RPMI8226 (cell line): ENCODE measurements at places on chromosomes 6 and 20.

DNA sequence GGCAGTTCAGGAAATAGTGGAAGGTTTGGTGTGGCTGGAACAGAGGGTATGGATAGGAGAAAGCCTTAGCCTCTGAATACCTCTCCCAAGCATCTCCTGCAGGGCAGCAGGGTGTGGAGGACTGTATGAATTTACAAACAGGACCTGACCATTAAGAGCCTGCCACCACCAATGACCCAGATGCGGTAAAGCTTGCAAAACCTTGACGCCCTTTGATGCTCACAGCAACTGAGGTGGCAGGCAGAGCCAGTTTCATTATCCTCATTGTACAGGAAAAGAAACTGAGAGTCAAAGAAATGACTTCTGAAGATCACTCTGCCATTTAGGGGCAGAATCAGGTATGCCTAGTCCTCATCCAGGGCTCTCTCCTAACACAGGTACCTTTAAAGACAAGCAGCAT is 2.4 kb downstream of the HM13 start:
- no peak for DNase-seq

- no peak for DNase-seq
Measured at GRCh38 chr6:130969791-130970491, 93.1 kb downstream of the EPB41L2 start.

- DNase-seq, result no peak
Measured at GRCh38 chr6:115717472-115717871, 343.2 kb downstream of the FRK start.

DNA sequence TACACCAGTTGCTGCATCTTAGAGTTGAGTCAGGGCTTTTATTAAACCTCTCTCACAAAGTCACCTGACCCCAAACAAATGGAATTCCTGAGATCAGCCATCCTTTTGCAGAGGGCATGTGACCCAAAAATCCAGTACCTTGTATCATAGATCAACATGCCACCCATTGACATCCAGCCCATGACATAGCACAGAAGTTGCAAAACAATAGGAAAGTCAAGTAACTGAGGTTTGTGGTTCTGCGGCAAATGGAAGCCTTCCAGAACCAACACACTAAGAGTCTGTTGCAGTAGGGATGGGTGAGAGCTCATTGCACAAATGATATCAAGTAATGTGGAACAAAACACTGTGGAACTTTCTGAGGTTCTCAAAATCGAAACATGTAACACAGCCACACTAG is 111.2 kb downstream of the PDE7B start:
- no peak for DNase-seq

DNA sequence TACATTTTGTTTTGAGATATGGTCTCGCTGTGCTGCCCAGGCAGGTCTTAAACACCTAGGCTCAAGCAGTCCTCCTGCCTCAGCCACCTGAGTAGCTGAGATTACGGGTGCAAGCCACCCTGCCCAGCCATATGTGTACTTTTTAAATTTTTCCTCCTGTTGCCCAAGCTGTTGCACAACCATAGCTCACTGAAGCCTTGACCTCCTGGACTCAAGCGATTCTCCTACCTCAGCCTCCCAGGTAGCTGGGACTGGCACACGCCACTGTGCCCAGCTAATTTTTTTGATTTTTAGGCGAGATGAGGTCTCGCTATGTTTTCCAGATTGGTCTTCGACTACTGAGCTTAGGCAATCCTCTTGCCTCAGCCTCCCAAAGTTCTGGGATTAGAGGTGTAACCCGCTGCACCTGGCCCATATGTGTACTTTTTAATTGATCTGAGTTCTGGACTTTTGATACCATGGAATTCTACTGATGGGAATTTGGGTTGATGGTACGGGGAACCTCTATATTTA is 44.9 kb downstream of the ITCH start:
- no peak for DNase-seq

DNA sequence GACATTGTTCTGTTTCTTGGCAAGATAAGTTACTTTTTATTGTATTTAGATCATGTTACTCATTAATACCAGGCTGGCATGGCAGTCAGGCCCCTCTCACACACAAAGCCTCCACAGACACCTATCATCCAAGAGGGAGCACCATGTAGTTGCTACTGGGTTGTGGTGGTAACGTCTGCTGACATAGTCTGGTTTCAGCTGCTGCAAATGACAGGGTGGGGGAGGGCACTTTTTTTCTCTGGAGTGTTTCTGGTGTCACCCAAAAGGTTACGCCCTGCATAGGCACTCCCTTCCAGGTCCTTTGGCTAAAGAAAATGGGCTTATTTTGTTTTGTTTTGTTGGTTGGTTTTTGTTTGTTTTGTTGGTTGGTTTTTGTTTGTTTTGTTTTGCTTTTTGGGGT is 236.4 kb upstream of the RIMS1 start:
- no peak for DNase-seq

GRCh38 chr6:46949632-46950280 is 28.0 kb upstream of the ADGRF5 start:
- no peak for DNase-seq

GRCh38 chr20:11035211-11035610 is 361.4 kb upstream of the JAG1 start:
- no peak for DNase-seq

DNA sequence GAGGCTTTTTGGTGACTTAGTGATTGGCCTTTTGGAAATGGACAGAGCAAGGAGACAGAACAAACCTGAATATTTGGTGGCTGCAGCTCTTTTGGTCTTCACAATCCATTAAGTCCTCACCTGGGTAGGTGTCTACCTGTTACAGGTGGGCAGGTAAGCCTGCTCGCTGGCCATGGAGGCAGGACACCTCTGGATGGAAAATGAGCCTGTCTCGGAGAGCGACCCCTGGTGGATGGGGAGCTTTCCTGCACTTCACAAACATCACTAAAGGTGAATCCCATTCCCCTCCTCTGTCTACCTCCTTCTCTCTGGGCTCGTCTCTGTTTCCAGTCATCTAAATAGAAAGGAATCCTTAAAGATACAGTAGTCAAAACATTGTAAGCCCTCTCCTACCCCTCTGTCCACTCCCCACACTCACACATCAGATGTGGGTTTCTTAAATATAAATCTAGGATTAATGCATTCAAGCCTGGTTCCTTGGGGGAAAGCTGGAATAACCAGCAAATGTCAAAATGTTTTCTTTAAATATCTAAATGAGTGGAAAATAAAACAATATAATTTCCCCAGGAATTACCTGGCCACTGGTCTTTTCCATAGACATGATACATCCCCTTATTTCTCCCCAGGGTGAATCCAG is 304.9 kb downstream of the CDH26 start:
- DNase-seq, result peak; percentile 55

DNA sequence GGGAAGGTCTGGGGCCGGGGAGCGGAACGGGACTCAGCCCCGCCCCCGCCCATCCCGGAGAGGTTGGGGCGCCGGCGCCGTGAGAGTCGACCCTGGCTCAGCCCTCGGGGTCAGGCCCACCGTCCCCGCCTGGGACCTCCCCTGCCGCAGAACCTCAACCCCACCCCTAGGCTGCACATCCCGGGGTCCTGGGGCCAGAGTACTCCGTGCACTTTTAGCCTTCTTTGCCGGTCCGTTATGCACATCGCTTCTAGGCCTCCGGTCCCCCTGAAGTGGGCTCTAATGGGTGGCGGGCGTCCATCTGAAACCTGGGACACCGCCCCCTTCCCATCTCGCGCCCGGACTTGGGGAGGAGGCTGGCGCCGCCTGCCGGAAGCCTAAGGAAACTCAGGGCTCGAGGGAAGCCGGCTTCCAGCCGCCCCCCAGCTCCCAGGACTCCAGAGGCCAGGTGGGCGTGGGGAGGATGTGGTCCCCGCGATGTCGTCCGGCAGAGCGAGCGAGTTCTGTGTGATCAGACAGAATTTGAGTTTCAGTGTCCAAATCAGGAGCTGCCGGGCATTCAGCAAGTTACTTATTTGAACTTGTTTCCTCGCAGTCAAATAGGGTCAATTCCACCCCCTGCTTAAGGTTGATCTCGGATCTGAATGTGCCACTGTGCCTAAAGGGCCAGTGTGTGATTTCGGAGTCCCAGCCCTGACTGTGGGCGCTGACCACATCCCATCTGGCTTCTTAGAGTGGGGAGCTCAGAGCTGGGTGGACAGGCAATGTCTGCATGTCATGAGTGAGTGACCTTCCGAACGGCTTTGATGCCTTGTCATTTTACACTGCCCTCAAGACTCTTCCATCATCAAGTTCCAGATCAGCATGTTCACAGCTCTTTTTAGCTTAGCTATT is 47.6 kb downstream of the CPXM1 start:
- peak; percentile 56 for DNase-seq

- no peak for DNase-seq
Measured at GRCh38 chr6:133352046-133352445, 110.9 kb downstream of the EYA4 start.

DNA sequence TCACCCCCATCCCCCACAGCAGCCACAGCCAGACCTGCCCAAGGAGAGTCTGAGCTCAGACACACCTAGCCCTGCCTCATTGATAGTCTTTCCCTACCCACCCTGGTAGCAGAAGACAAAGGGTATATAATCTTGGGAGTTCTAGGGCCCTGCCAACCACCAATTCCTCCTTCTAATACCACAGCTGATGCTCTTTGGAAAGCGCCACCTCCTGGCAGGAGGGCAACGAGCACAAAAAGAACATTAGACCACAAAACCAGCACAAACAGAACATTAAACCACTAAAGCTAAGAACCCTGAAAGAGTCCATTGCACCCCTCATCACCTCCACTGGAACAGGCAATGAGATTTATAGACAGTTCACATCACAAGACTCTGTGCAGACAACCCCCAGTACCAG is 195.8 kb upstream of the FUT9 start:
- no peak for DNase-seq

GRCh38 chr6:44698602-44699001 is 311.1 kb downstream of the CDC5L start:
- DNase-seq, result no peak

DNA sequence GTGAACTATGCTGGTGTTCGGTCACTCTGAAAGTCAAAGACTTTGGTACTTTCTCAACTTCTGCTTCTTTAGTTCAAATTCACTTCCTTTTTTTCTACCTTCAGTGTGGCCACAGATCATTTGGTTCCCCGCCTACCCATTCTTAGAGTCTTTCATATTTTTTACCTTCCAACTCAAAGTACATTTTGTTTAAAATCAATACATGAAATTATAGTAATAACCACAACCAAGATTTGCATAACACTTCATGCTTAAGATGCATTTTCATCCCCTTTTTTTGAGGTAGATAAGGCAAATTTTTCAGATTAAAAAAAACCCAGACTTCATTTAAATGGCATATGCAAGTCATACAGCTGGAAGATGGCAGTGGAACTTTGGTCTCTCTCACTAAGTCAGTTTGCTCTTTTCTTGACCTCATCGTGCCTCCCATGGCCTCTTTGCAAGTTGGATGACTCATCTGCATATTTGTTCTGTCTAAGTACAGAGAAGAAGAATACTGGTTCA is 11.9 kb upstream of the CNR1 start:
- no peak for DNase-seq

GRCh38 chr6:44730771-44731391 is 343.4 kb downstream of the CDC5L start:
- no peak for DNase-seq

- DNase-seq, result peak; percentile 7
Measured at GRCh38 chr6:144077871-144078270, 17.5 kb downstream of the SF3B5 start.

- DNase-seq, result no peak
Measured at GRCh38 chr6:132204591-132204990, 196.7 kb downstream of the MOXD1 start.

DNA sequence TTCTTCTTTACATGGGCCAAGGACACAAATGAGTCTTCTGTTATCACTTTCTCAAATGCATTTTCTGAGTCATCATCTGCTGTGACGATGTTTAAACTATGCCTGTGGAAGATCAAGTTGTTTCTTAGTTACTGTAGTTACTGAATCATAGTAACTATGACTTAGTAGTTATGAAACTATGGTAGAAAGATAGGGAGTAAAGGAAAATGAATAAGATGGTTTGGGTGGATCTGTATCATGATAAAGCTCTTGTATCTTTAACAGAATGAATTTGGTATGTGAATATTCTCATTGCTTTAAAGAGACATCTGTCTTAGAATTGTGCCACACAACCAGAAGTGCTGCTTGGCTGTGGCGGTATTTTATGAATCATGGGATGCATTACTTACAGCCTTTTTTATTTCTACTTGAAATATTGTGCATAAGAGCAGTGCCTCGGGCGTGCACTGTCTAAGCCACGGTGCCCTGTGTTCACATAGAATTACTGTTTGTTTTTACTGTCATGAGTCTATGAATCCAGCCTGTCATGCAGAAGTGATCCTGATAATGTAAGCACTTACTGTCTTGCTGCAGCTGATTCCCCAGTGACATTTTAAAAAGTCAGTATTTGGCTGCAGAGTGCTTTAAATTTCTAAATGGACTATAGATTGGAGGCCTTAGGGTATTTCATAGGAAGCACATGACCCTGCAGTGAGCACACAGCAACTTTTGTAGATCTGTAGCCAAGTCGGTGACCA is 215.2 kb downstream of the TMEM242 start:
- no peak for DNase-seq

GRCh38 chr20:63497946-63498935 is 642 bp downstream of the EEF1A2 start:
- peak; percentile 44 for DNase-seq

DNA sequence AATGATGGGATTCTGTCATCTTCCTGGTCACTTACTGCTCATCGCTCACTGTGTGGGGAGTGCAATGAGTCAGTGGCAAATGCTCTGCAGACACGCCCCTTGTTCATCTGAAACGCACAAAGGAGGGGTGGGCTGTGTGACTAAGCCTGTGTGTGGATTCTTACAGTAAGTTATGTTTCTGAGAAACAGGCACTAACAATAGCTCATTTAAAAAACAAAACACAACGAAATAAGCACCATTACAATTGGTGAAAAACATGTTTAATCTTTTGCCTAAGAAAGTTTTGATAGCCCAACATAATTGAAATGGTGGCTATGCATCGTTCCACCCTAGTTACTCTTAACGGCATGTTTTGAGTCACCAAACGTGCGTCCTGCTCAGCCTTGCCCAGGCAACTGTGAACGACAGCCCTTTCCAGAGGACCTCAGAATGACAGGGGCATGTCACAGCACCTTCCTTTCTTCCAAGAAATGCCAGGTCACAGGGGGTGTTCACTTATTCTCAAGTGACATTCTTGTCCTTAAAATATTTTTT is 118.4 kb upstream of the SGK1 start:
- DNase-seq, result no peak

DNA sequence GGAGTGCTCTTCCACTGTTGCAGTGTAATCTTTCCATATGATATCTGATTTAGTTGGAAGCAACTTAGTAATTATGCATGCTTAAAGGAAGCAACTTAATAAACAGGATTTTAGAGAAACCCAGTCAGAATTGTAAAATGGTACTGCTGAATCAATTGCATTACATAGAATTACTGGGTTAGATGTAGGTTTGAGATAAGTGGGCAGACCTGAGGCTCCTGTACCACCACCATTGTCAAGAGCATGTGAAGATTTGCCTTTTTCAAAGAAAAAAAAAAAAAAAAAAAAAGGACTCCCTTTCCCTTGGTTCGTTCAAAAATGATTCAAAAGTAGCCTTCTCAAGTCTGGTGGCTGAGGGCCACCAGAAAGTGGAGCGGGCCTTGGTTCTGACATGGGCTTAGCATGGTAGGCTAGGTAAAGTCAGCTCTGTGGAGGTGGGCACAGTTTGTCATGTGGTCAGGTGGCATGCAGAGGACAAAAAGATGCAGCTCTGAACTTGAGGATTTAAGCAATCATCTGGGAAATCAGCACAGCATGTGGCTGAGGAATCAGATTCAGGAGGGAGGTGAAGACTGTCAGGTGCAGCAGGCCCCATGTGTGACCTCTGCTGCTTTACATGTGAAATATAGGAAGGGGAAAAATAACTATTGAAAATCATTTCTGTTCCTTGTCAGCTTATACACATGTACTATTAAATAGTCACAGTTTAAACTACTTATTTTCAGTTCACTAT is 32.4 kb downstream of the ARID1B start:
- no peak for DNase-seq

GRCh38 chr20:25024171-25024570 is 31.6 kb upstream of the APMAP start:
- DNase-seq, result no peak
